CD14-positive monocyte (primary cell): ENCODE measurements at places on chromosomes 7 and 10.

DNA sequence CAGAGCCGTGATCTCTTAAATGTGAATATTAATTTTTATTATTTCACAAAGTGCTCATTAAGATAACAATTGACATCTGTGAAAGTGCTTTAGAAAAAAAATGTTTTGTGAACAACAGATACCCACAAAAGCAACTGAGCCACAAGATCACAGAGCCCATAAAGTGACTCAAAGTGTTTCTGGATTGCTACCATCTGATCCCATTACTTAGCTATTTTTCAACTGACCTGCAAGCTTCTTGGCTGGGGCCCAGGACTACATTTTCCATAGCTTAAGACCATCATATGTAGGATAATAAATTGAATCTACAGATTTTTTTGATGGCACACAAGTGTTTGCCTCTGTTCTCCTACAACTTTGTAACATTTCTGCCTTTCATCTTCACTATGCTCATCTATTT is 674.4 kb downstream of the PHTF2 start:
- DNase-seq: no peak

GRCh38 chr10:117135480-117136140 is 2.5 kb downstream of the VAX1 start:
- no peak for DNase-seq

- DNase-seq: no peak
These were observed 82.5 kb upstream of the BAIAP2L1 start for GRCh38 chr7:98483276-98483963.

DNA sequence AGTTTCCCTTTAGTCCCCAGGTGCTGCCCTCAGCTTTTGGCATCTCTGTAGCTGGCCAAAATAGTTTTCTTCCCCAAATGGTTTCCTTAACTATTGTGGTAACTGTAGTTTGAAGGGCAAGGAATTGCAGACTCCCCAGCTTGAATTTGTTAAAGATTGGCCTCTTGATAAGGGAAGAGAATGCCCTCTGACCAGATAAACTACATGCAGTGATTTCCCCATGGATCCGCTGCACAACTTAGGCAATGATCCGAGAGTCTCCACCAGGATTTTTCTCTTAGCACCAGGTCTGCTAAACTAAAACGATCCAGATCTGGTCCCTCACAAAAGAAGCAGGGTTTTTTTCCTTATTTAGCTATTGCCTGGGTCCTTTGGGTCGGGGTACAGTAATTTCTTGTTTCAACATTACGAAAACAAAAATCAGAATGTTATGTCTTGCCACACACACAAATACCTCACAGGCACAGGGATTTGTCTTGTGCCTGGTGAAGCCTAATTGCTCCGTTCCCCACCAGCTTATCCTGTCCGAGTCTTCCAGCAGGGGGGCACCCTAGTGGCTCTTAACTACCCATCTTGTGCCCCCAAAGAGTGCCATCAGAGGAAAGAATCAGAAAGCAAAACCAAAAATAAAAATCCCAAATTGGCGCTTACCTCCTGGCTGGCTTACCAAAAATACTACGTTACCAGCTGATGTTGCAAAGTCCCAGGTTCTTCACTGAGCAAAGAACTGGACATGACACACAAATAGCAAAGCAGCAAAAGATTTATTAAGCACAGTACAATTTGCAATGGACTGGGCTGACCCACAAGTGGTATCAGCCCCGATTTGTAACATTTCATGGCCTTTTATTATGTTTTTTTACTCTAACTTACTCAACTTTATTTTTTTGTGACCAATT is 16.4 kb upstream of the STEAP2 start:
- no peak for DNase-seq
